NCI-H524 treated with DMSO at 0.1 percent for 48 hours (cell line): ENCODE measurements at places on chromosomes 3 and 15.

DNA sequence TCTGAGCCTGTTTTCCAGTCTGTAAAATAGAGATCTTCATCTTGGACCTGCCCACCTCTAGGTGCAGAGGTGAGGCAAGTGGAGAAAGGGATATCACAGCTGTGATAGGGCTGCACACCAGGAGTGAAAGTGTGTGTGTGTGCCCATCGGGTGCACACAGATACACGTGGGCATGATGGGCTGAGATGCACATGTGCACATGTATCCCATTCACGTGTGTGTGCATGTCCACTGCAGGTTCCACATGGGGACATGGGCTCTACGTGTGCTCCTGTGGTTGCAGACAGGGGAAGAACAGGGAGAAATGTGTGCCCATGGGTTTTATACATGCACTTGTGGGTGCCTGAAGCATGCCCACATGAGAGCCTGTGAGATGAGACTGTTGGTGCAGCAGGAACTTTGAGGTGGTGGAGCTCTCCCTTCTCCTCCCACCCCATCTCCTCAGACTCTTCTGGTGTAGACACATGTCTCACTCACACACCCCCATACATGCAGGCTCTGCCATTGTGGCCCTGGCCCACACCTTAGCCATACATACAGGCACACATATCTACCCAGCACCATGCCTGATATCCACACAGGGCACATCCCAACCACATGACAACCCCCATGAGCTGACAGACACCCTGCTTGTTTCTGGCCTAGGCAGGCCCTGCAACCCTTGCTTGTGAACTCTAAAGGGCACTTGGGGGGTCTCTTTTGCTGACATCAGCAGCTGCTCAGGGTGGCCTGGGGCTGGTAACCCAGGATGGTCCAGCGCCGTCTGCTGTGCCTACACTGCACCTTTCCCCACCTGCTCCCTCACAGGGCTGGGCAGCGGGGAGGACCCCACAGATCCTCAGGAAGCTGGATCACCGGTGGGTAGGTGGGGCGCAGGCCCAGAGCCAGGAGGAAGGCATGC lies 57.7 kb upstream of the TMEM115 start:
- no peak for DNase-seq

- DNase-seq = no peak
Measured at GRCh38 chr15:70112074-70112395, 14.3 kb upstream of the TLE3 start.

DNA sequence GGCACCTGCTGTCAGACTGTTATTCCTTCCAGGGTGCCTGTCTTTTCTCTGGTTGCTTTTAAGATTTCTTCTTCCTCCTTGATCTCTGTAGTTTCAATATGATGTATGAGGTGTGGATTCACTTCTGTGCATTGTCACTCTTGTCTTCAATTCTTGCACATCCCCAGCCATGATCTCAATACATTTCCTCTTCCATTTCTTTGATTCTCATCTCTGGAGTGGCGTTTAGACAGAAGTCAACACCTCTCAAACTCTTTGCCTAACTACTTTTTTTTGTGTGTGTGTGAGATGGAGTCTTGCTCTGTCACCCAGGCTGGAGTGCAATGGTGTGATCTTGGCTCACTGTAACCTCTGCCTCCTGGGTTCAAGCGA lies 224.4 kb upstream of the LYSMD4 start:
- no peak for DNase-seq

GRCh38 chr3:170180079-170180907 lies 1.2 kb downstream of the PHC3 start:
- DNase-seq = no peak

DNA sequence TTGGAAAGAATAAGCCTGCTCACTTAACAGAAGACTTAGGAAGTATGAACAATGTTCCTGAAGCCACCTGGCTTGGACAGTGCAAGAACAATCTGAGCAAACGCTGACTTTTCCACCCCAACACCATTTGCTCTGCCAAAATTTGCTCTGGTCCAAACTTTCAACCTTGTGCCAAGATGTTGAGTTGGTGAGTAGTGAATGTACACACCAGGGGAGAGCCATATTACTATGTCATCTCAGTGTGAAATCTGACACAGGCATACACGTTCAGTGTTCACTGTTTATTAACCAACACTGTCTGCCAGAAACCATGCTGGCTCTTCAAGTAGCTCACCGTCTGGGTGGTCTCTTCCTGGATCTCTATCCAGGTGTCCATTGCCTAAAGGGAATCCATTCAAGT lies 152.9 kb upstream of the LPP start:
- DNase-seq = no peak

DNA sequence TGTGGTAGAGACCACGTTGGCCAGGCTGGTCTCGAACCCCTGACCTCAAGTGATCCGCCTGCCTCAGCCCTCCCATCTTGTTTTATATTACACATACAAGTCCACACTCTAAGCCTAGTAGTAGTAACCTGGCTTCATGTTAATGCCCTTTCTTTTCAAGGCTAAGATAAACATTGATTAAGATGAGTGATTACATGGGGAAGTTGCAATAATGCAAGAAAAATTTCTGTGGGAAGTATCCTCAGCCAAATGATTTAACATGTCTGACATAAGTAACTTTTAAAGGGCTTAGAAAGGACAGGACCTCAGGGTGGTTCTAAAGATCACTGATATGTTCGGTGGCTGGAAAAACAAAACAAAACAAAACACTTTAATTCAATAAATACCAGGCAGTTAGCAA lies 72.1 kb downstream of the SFMBT1 start:
- DNase-seq = no peak

GRCh38 chr15:62752657-62753517 lies 289.7 kb upstream of the TPM1 start:
- DNase-seq = no peak

DNA sequence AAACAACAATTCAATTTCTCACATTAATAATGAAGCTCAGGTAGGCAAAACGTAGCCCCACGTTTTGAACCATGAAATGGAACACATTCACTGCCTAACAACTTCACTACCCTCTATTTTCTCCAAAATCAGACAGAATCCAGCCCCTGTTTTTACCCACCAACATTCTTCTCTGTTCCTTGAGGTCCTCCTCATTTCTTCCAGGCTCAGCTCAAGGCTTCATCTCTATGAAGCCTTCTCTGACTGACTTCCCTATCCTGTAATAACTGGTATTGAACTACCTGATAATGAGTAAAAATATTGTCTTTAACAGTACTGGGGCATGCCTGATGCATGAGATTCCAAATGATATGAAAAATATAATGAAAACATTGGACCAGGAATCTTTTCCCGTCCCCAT lies 2.2 kb downstream of the TFRC start:
- no peak for DNase-seq
